GM13977 (cell line): ENCODE measurements at places on chromosomes 3 and 15.
A peak's percentile ranks its signal among the peaks of the same experiment; 100 is the strongest.

- DNase-seq, result peak; percentile 82
Observed at GRCh38 chr3:44104668-44105321, 136.9 kb upstream of the TOPAZ1 start.

- no peak for DNase-seq
Observed at GRCh38 chr3:29454161-29454611, 173.3 kb downstream of the RBMS3 start.

GRCh38 chr3:45441584-45442310 is 53.4 kb downstream of the LARS2 start:
- no peak for DNase-seq

DNA sequence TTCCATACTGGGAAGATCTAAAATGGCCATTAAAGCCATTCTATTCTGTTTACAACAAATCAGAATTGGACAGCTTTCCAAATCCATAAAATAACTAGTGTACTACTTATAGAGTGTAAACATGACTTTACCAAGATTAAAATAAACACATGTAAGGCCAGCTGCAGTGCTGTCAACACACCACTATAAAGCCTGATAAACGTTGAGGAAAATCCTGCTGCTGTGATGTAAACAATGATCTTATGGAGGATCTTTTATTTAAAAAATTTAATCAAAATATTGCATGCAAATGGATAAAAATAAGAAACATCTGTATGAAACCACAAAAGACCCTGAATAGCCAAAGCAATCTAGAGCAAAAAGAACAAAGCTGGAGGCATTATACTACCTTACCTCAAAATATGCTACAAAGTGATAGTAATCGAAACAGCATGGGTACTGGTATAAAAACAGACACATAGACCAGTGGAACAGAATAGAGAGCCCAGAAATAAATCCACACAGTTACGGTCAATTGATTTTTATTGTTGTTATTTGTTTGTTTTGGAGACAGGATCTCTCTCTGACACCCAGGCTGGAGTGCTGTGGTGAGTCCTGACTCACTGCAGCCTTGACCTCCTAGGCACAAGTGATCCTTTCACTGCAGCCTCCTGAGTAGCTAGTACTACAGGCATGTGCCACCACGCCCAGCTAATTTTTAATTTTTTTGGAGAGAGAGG is 428.8 kb upstream of the C2CD4B start:
- DNase-seq, result no peak

GRCh38 chr3:133899311-133899710 is 3.6 kb upstream of the RAB6B start:
- DNase-seq, result no peak

GRCh38 chr15:58504674-58505234 is 73.0 kb downstream of the LIPC start:
- no peak for DNase-seq

DNA sequence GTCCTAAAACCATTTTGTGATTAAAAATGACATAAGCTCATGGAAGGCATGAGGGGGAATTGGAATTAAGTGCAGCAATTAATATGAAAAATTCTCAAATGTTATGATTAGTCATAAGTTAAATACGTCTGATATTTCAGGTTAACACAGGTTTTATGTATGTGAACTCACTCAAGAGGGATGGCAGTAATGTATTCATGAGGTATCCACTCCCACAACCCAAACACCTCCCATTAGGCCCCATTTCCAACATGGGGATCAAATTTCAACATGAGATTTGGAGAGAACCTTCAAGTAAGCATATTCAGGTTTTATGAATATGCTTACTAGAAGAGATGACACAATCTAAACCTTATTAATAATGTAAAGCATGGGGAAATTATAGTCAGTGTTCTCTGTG is 41.6 kb upstream of the IL20RB start:
- no peak for DNase-seq

- DNase-seq, result no peak
Observed at GRCh38 chr15:25939122-25939521, 76.0 kb upstream of the ATP10A start.

DNA sequence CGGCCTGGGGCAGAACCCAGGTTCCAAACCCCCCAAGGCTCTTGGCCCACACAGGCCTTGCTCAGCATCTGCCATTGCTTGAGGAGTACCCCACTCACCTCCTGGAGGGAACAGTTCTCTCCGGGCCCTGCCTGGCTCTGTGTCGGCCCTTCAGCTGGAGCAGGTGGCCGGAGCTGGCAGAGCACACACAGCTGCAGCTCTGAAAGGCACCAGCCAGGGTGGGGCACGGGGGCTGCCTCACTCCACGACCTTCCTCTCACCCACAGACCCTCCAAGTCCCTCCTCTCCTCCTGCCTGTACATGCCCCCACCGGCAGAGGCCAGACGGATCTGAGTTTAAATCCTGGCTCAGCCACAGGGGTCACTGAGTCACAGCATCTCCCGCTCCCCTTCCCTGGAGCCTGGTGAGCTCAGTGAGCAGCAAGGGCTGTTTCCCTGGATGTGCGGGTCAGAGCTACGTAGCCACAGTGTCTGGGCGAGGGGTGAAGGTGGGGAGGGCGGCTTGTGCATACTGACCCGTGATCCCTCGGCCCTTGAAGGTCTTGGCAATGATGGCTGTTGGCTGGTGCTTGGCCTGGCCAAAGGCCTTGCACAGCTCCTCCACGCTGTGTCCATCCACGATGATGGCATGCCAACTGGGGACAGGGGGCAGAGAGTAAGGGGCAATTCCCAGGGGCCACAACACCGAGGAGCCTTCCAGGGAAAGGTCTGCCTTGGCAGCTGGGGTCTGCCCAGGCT is 23.0 kb downstream of the TKT start:
- DNase-seq, result no peak

DNA sequence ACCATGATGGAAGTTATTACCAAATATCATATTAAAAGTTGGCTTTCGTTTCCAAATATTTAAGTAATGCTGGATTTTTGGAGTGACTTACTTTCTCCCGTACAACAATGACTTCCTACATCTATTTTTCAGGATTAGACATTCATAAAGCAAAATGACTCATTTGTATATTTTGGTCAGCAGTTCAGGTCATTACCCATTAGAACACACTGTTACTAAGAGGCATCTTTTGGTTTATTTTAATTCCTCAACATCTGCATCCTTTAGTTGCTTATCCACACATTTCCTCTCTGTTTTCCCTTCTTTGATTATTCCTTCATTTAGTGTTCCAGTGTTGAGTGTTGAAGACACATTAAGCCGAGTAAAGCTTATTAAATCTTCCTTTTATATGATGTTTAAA is 348.2 kb downstream of the NAALADL2 start:
- no peak for DNase-seq

GRCh38 chr3:125374996-125375941 is at the start of gene ZNF148:
TSS of gene ZNF148 (minus strand) at chr3:125375325. CDS start at chr3:125313640, 61,685 bp downstream.
- DNase-seq, result peak; percentile 90

- DNase-seq, result peak; percentile 55
Observed at GRCh38 chr3:53806182-53807116, 39.8 kb downstream of the CHDH start.

- DNase-seq, result peak; percentile 89
Observed at GRCh38 chr3:47578119-47578632, 489 bp downstream of the CSPG5 start.

GRCh38 chr3:79012530-79012913 is 755.3 kb downstream of the ROBO1 start:
- no peak for DNase-seq

- peak; percentile 60 for DNase-seq
Observed at GRCh38 chr3:158845765-158846350, 44.0 kb downstream of the MFSD1 start.

GRCh38 chr15:80967451-80967850 is 22.2 kb downstream of the MESD start:
- DNase-seq, result no peak

DNA sequence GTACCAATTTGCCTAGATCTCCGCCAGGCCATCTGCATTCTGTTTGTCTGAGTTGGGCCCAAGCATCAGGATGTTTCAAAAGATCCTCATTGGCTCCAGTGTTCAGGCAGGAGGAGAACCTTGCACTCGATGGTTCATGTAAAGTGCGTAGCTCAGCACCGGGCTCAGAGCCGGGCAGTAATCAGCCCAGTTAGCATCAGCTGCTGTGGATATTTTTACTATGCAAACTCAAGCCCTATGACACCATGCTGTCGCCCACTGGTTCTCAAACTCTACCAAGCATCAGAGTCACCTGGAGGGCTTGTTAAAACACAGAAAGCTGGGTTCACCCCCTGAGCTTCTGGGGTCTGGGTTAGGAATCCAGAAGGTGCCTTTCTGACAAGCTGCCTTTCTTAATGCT is 310.8 kb downstream of the SHQ1 start:
- DNase-seq, result no peak

DNA sequence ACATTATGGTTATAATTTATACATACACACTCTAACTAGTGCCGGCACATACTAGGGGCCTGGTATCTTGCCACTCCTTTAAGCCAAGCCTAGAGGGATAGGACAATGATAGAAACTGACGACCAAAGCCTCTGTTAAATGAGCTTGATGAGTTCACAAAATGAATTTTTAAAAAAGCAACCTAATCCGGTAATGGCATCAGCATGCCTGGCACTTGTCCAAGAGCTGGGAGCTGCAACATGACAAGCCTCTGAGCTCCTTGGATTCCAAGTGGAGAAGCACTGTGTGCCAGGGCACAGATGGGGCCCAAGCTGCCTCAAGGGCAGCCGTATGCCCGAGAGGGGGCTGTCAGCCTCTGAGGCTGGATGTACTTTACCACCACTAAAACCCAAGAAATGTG is 9.7 kb downstream of the ETV5 start:
- no peak for DNase-seq
